ENCODE measurements at places on chromosomes 5 and 9. TPM values are rescaled to one million over a fixed set of nuclear protein-coding genes. Genes with fewer than 3 reads are reported as not detected.

GRCh38 chr9:95641586-95641985 is 124.8 kb upstream of the PTCH1 start:
- DNase-seq = no peak

- DNase-seq = no peak
Measured at GRCh38 chr5:2284678-2285077, 402.0 kb upstream of the IRX4 start.

CARTPT gene
- not detected for polyA plus RNA-seq

TIGD6 gene
- 2.9 TPM for polyA plus RNA-seq

ALDH7A1 gene
- 50.2 TPM for polyA plus RNA-seq

- DNase-seq = no peak
Measured at GRCh38 chr9:125646621-125647100, 60.3 kb downstream of the MAPKAP1 start.

Measured in muscle of arm (tissue), 14 donors.